Cerebellar cortex (tissue), 1 donor: ENCODE measurements at places on chromosomes 11 and 22.

- no peak for DNase-seq
Observed at GRCh38 chr22:19275513-19275912, 16.0 kb downstream of the CLTCL1 start.

- no peak for DNase-seq
Observed at GRCh38 chr11:13720940-13721339, 52.5 kb downstream of the FAR1 start.

GRCh38 chr11:10304495-10305261 is at the start of gene ADM:
Gene ADM, plus strand, starts transcription at chr11:10305073. Its CDS starts 628 bp downstream, at chr11:10305701.
- DNase-seq = peak; percentile 89

DNA sequence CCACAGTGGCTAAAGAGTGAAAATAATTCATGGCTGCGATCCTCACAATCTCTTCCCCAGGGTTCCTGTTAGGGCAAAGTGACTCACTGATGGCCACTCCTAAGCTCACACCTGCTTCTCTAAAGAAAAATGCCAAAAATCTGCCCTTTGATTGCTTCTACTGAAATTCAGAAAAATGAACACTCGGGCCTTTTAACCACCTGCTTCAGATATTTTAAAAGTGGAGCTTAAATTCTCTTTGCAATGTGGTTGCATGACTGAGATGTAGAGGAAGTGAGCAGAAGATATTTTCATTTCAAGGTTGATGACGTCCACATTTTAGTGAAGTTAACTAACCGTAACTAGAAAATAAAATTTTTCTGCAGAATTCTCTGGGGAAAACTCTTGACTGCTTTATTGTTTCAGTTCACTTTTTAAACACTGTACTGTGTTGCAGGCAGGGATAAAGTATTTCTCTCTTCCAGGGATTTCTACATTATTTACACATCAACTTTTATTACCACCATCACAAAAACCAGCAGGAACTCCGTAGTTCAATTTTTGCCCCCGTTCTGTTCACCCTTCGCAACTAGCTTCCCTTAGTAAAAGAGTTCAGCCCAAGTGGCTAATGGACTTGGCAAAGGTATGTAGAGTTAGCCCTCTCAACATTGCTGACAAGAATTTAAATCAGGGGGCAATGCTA is 8.5 kb downstream of the RAB30 start:
- DNase-seq = peak; percentile 52

GRCh38 chr11:19407677-19408270 is 167.0 kb upstream of the E2F8 start:
- no peak for DNase-seq

- no peak for DNase-seq
Observed at GRCh38 chr11:20003351-20003750, 156.9 kb downstream of the DBX1 start.

GRCh38 chr11:68025047-68025446 is 5.4 kb upstream of the NDUFS8 start:
- no peak for DNase-seq

GRCh38 chr11:62432695-62433094 is 13.9 kb downstream of the SCGB1A1 start:
- DNase-seq = no peak

DNA sequence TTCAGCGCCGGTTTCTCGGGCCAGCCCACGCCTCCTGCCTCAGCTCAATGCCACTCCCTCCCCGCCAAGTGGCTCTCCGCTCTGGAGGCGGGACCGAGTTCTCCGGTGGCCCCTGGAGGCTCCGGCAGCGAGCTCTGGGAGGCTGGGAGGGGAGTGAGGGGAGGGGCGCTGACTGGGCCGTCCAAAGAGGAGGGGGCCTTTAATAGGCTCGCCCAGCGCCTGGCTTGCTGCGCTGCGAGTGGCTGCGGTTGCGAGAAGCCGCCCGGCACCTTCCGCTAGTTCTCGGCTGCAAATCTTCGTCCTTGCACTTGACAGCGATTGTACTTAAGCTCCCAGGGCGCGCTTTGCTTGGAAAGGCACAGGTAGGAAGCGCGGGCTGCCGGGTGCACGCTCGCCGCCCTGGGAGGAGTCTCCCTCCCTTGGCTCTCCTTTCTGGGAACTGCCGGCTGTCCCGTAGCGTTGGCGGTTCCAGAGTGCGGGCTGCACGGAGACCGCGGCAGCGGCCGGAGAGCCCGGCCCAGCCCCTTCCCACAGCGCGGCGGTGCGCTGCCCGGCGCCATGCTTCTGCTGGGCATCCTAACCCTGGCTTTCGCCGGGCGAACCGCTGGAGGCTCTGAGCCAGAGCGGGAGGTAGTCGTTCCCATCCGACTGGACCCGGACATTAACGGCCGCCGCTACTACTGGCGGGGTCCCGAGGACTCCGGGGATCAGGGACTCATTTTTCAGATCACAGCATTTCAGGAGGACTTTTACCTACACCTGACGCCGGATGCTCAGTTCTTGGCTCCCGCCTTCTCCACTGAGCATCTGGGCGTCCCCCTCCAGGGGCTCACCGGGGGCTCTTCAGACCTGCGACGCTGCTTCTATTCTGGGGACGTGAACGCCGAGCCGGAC is at the start of gene ADAMTS15:
TSS of gene ADAMTS15 (plus strand) at position 230 of the 894 bp plus-strand sequence. CDS start at position 559, 329 bp downstream.
- no peak for DNase-seq

- DNase-seq = no peak
Observed at GRCh38 chr11:14346303-14346955, 12.6 kb downstream of the RRAS2 start.

GRCh38 chr11:128318856-128319474 is 268.4 kb downstream of the ETS1 start:
- no peak for DNase-seq

DNA sequence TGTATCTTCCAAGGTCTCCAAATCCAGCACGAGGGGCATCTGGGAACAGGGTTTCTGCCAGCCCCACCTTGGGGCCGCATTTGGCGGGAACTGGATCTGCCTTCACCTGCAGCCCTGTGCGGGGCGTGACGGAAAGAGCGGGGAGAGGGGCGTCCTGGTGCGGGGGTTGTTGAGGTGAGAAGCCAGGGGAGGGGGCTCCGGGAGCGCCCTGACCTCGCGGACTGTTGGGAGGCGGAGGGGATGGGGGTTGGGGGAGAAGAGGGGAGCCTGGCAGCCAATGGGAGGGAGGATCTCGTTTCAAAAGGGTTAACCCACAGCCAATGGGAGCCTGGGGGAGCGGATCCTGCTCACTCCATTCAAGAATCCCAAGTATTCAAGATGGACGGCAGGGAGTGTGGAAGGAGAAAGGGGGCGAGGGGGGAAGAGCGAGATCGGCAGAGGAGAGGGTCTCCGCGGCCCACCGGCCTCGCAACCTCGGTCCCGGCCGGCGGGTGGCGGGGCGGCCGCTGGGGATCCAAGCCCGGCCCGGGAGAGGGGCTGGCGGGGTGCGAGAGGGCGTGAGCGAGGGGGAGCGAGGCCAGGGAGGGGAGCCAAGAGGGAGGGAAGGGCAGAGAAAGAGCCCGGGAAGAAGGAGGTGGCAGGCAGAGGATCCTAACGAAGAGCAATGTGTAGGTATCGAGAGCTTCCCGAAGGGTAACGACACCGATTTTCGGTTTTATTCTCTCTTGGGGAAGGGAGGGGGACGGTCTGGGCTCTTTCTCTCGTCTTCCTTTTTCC is 11.5 kb downstream of the YPEL4 start:
- DNase-seq = peak; percentile 97

DNA sequence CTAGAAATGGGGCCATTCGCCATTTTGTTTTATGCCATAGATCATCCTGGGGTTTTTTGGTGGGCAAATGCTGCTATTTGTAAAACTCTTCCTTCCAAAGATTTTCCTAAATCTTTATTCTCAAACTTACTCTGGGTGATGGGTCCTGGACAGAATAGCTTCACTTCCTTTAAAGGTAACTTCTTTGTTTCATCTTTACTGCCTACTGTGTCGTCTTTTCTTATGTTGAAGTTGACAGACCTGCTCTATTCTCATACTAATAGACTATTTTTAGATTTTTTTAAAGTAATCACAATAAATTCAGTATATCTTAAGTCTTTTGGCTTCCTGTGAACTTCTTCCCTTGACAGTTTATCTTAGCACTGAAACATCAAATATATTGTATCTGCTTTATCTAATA is 98.6 kb downstream of the YAP1 start:
- no peak for DNase-seq

DNA sequence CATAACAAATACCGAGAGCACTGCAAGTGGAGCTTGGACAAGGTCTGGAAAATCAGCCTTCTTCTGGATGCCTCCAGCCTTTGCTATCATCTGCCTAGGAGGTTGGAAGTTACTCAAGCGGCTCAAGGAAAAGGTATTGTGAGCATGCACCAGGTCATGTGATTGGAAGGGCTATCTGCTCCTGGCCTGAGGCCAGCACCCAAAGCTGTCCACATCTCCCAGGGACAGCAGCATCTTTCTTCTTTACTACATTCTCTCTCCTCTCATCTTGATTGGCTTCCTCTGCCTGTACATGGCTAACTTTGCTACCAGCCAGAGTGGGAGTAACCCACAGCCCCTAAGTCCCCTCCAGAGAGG is 44.2 kb upstream of the AMPD3 start:
- DNase-seq = no peak

- DNase-seq = peak; percentile 54
Observed at GRCh38 chr11:72425053-72425980, 9.0 kb downstream of the CLPB start.

GRCh38 chr11:36211761-36212430 is 77.3 kb downstream of the COMMD9 start:
- DNase-seq = no peak

DNA sequence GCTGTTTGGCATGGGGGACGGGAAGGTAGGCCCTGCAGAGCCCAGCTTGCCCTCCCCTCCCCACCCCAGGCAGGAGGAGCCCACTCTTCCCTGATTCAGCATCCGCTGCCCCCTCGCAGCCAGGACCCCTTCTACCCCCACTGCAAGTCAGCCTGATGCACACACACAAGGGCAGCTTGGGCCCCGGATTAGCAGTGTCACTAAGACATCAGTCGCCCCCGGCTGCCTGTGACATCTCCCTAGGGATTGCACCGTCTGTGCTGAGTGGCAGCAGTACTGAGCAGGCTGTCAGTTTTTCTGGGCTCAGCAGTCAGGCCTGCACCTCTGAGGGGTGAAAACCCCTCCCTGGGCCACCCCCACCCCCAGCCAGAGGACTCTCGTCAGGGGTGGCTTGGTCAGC is 30.4 kb upstream of the SYT7 start:
- no peak for DNase-seq

- DNase-seq = no peak
Observed at GRCh38 chr22:39731481-39731880, 160.9 kb downstream of the CACNA1I start.

GRCh38 chr11:65181569-65182257 is at the start of gene CAPN1:
Gene CAPN1, plus strand, starts transcription at chr11:65181928. Its CDS starts 774 bp downstream, at chr11:65182702.
- peak; percentile 55 for DNase-seq

GRCh38 chr22:50694099-50694605 is 21.5 kb downstream of the SHANK3 start:
- no peak for DNase-seq

- DNase-seq = peak; percentile 62
Observed at GRCh38 chr22:38180841-38181452, 683 bp downstream of the PLA2G6 start.

- no peak for DNase-seq
Observed at GRCh38 chr22:32880893-32881596, 79.5 kb downstream of the TIMP3 start.

GRCh38 chr22:37176464-37177061 is 11.5 kb downstream of the C1QTNF6 start:
- no peak for DNase-seq

GRCh38 chr11:71979094-71979493 is 19.6 kb upstream of the IL18BP start:
- no peak for DNase-seq

DNA sequence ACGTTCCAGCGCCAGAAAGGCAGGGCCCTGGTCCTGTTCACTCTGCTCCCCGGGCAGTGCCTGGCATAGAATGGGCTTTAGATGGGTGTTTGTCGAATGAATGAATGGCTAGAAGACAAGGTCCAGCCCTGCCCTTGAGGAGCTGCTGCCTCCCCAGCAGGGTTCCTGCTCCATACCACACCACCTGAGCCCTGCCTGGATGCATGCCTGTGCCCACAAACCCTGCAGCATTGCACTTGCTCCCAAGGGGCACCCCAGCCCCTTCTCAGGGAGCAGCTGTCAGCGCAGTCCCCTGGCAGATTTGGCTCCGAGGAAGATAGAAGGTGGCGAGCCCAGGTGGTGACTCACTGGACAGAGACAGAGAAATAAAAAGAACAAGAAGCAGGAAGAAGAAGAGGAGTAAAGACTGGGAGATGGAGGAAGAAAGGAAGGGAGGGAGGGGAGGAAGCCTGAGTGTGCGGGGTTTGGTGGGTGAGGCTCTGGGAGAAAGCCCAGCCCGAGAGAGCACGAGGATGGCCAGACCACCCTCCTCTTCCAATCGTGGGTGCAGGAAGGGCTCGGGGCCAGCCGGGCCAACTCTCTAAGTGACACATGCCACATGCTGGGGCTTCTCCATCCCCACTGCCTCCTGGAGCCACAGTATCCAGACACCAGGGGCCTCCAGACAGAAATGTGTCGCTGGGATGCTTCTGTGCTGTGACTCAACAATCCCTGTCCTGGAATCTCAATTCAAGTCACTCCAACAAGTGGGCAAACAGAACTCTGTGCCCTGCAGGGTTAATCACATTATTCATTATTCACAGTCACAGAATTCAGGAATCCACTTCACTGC is 1474.3 kb downstream of the BRD1 start:
- no peak for DNase-seq

DNA sequence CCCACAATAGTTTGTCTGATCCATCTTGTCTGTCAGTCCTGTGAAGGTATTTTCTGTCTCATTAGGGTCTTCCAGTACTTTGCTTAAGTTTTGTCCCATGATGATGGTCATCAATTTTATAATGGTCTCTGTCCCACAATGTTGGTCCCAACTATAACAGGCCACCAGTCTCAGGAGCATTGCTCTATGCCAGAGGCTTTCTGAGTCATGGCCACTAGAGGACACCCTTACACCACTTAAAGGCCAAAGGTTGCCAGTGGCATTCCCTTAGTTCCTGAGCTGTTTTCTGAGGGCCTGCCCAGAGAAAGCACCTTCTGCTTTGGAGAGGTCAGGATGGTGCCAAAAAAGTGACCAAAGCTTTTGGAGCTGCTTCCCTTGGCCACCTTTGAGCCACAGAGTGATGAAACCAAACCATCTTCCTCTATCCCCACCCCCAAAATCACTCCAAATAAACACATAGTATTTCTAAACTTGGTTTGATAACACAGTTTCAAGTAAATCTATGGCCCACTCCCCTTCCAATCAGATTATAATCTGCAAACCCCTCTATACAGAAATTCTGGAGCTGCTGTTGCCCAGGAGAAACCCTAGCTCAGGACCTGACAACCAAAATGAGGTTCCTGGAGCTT is 19.3 kb downstream of the EIF3F start:
- DNase-seq = peak; percentile 79

DNA sequence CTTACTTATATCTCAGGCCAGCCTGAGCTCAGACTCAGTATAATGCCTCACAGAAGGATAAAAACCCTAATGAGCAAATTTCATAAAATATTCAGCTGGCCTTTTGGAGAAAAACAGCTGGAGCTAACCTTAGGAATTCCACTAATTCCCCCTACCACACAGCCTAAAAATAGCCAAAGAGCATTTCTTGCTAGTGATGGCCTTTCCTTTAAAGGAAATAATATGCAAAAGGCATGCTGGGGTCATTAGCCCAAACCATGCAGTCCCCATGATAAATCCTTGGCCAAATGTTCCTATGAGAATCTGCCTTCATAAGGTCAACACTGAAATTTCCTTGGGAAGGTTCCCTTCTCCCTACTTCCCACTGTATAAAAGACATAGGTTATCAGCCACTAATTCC is 38.2 kb downstream of the SYTL2 start:
- no peak for DNase-seq

GRCh38 chr11:396948-397548 is 3.0 kb downstream of the PKP3 start:
- peak; percentile 74 for DNase-seq
